ENCODE measurements at places on chromosomes 16 and 17.

DNA sequence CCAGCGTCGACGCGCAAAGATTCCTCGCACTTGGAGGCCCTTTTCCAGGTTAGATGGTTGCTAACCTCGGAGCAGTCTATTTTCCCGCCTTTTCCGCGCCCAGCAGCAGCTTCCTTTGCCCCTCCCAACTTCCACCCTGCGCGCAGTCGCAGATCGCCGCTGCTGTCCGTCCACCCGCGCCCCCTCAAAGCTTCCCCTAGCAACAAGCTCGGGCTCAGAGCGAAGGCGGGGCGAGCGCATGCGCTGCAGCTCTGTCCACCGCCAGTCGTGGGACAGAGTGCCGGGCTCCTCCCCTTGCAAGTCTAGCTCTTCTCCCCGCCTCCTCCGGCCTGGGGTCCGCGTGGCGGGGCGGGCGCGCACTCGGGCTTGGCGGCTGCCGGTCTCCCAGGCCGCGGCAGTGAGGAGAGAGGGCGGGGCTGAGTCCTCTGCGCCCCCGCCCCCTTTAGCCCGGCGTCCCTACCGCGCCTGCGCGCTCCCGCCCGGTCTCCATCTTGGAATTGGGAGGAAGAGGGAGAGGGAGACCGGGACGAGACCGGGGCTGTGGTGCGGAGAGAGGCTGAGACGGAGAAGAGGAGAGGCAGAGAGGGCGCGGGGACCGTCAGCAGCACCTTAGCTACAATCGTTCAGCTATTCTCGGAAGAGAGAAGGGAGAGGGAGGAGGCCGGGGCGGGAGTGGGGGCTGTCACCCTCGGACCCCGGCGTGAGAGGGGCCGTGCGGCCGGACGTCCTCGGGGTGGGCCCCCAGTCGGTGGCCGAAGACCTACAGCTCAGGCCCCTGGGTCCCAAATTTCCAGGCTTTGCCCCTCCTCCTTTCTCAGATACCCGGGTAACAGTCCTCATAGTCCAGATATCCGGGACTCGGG lies at the start of gene TAOK2:
Gene TAOK2 (plus strand): TSS at position 485 of the 863 bp plus-strand sequence. CDS start 3,905 bp downstream, outside the sequence.
- peak; percentile 99 for DNase-seq

DNA sequence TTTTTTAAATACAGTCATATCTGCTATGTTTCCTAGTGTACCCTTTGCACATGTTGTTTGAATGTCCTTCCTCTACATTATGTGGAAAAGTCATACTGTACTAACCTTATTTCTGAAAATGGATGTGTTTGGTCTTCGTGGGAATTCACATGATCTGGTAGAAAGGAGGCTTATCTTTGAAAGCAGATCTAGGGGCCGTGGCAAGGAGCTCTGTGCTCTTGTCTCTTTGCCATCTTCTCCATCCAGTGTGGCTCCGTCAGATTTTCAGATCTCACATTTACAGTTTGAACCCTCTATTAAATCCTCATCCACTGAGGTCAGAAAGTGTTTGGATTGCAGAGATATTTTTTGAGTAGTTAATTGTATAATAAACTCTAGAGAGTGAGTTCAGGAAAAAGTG lies 32.9 kb downstream of the MAP2K4 start:
- DNase-seq = no peak

DNA sequence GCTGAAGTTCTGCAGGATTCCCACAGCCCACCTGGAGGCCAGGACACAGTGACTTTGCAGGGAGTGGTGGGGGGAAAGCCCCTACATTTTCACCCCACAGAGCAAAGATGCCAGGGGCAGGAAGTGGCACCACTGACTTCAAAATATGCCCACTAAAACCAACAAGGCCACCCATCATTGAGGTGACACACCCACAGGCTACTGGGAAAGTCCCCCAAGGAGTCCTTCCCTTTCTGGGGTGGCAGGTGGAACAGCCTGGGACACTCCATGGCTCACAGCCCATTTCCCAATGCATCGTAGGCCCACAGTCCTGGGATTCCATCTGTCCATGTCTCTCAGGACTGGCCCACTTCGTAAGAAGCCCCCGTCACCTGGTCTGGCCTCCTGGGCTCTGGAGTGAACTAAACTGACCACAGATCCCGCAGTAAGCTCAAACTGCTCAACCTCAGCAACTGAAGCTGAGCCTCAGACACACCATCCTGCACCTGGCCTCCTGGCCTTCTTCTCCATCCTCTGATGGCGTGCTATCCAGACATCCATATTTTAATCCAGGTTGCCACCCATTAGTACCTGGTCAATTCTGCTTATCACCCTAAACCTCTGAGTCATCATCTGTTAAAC lies 7.5 kb upstream of the CCL1 start:
- DNase-seq = no peak

- no peak for DNase-seq
Measured at GRCh38 chr17:4843321-4844000, 10.3 kb downstream of the MINK1 start.

GRCh38 chr17:69724238-69724637 lies 309.7 kb downstream of the MAP2K6 start:
- no peak for DNase-seq

DNA sequence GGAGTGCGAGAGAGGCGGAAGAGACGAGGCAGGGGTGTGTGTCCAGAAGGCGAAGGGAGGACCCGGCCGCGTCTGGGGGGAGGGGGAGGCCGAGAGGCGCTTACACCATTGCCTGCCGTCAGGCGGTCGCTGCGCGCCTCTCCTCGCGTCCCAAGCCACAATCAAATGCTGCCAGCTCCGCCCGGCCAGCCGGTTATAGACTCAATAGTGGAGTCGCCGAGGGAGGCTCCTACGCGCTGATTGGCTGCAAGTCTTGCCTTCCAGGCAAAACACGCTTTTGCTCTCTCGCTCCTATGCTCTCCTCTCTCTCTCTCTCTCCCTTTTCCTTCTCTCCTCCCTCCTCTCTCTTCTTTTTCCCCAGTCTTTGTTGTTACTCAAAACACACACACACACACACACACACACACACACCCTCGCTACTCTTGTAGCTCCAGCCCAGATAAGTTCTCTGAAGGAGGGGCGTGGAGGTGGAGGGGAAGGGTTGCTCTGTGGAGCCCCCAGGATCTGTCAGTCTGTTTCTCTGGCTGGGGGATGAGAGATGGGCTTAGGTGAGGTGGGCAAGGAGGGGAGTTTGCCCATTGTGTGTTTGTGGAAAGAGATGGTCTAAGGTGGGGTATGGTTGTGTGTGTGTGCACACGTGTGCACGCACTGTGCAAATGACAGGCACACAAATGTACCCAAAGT lies at the start of gene DLX3:
Gene DLX3 (minus strand): TSS at position 170 of the 684 bp plus-strand sequence. CDS start 226 bp downstream, outside the sequence.
- DNase-seq = peak; percentile 85

DNA sequence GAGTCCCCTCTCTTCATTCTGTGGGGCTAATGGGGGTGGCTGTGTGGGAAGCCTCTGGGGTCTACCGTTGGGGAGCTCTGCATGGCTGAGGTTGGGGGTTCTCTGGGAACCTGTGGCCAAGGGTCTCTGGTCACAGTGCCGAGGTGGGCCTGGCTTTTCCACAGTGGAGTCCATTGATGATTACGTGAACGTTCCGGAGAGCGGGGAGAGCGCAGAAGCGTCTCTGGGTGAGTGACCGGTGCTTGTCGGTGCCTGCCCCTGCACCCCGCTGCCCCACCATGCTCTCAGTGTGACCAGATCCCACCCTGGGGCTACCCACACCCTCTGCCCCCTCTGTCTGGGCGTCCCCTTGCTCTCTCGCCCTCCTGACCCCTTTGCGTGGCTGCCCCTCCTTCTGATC lies 4.5 kb downstream of the LAT start:
- DNase-seq = peak; percentile 13

GRCh38 chr17:59796785-59797205 lies 89.3 kb downstream of the VMP1 start:
- DNase-seq = no peak

DNA sequence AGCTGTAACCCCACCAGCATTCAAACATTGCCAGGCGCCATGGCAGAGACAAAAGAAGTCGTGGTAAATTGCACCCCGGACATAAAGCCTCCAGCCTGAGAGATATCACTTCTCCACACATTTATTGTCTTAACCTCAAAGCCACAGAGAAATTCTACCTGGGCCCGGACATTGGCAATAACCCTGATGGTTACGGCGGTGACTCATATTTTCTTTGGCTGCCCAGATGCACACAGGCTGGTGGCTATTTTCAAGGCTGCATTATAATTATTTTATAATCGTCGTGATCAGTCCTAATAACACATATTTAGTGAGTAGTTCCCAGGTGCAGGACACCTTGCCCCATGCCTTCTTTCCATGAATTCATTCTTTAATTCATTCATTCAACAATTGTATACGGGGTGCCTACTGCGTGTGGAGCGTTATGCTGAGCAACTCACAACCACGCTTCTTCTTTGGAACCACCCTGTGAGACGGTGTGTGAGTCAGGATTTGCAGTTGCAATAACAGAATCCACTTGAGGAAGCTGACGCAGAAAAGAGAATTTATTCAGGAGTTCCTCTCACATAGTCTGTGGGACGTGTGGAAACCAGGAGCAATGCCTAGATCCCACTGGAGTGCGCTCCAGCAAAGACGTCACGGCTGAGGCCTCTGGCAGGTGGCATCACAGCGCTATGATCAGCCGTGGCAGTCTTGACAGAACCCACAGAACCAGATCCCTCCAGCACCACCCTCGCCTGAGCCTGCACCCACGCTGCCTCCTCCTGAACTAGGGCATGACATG lies 245.7 kb downstream of the FOXL1 start:
- no peak for DNase-seq

DNA sequence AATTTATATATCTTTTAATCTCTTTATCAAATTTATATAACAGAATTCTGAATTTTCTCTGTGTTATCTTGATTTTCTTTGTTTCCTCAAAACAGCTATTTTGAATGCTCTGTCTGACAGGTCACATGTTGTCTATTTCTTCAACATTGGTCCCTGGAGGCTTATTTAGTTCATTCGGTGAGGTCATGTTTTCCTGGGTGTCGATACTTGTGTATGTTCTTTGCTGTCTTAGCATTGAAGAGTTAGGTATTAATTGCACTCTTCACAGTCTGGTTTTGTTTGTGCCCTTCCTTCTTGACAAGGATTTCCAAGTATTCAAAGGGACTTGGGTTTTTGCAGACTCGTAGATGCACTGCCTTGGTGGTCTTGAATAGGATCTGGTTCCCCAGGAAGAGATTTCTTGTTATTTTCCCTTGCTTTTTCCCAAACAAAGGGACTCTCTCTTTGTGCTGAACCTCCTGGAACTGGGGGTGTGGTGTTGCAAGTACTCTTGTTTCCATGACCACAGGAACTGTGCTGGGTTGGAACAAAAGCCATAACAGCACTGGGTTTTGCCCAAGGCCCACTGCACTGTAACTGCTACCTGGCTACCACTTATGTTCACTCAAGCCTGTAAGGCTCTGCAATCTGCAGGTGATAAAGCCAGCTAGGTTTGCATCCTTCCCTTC lies 1483.0 kb downstream of the CDH8 start:
- DNase-seq = no peak

DNA sequence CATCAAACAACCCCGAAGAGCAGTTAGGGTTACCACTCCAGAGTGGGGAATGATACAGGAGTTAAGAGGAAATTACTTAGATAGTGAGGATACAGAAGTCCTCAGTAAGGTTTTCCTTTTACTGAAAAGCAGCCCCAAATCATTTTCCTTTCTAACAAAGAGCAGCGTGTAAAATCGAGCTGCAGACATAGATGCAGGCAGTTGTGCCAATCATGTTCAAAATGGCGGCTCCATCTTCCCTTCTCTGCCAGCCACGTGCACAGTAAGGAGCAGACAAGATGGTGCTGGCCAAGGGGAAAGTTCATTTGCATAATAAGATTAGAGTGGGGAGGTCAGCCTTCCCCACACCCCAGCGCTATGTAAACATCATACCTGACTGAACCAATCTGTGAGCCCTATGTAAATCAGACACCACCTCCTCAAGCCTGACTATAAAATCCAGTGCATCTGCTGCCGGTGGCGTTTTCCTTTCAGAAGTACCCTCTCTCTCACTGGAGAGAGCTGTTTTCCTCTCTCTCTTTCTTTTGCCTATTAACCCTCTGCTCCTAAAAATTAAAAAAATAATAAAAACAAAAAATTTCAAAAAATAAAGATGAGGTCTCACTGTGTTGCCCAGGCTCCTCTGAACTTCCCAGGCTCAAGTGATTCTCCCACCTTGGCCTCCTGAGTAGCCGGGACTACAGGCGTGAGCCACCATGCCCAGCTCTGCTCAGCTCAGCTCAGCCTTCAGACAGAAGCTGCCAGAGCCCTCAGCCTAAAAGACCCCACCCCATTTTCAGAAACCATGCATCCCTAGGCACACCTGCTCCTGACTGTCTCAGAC lies 2.6 kb upstream of the SRL start:
- peak; percentile 32 for DNase-seq

DNA sequence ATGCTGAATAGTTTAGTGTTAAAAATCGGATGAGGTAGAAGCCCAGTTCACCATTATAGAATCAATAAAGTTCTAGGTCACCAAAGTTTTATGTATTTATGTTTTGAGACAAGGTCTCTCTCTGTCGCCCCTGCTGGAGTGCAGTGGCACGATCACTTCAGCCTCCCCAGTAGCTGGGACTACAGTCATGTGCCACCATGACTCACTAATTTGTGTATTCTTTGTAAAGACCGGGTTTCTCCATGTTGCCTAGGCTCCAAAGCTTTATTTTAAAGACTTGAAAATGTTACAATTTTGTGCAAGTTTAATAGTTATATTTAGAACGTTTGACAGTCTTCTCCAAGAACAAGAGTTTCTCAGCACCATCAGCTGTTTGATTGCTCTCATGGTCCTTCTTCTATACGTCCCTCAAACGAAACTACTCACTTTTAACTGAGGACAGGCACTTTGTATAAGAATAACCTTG lies 32.1 kb downstream of the NDE1 start:
- no peak for DNase-seq
